ENCODE measurements at places on chromosomes 12 and 14.

- no peak for DNase-seq
Observed at GRCh38 chr12:51318846-51319599, 5.0 kb downstream of the BIN2 start.

GRCh38 chr14:68874746-68875155 lies 81.9 kb upstream of the ZFP36L1 start:
- no peak for DNase-seq

DNA sequence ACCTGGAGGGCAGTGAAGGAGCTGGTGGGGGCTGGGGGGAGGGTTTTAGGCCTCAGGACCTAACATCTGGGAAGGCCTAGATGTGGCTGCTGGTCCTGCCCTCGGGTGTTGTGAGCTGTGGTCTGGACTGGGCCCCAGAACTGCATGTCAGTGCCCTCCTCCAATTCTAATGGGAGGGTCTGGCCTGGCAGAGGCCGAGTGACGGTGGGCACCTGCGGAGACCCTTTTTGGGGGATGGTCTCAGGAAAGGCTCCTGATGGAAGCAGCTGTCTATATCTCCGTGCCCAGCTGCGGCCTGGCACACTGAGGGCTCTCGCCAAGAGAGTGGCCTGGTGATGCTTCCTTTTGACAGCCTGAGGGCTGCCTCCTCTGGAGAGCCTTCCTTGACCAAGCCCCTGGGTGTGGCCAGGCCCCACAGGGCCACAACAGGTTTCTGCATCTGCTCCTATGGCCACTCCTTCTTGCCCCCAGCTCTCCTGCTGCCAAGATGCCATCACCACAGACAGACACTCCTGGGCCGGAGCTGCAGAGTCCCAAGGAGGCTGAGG lies 5.3 kb downstream of the EXOC3L4 start:
- DNase-seq = no peak

DNA sequence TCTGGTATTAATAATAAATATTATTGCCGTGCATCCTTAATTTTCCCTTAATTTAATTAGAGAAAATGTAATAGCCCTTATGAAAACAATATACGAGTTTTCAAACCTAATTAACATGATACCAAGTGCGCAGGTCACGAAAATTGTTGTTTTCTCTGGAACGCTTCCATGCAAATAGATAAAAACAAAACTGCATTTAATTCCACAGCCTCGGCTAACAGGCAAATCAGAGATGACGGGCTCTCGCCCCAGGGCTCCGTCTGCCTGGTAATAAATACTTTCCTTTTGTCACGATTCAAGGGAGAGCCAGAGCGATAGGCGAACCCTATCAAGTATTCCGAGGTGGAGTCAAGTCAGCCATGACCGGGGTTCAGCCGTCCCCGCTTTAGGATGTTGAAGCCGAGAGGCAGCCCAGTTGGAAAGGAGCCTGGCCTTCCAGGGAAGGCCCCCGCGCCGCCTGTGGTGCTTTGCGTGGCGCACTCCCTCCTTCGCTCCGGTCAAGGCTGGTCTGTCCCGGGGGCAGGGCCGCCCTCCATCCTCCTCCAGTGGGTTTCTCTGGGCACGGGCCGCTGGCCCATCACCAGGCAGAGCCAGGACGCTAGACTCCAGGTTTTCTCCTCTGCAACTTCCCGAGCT lies 137.8 kb upstream of the GSC start:
- DNase-seq = no peak

GRCh38 chr12:54661048-54661447 lies 12.9 kb upstream of the DCD start:
- no peak for DNase-seq

GRCh38 chr12:80847575-80847974 lies 90.2 kb downstream of the LIN7A start:
- no peak for DNase-seq

GRCh38 chr14:61567838-61568571 lies 127.3 kb upstream of the HIF1A start:
- DNase-seq = no peak

DNA sequence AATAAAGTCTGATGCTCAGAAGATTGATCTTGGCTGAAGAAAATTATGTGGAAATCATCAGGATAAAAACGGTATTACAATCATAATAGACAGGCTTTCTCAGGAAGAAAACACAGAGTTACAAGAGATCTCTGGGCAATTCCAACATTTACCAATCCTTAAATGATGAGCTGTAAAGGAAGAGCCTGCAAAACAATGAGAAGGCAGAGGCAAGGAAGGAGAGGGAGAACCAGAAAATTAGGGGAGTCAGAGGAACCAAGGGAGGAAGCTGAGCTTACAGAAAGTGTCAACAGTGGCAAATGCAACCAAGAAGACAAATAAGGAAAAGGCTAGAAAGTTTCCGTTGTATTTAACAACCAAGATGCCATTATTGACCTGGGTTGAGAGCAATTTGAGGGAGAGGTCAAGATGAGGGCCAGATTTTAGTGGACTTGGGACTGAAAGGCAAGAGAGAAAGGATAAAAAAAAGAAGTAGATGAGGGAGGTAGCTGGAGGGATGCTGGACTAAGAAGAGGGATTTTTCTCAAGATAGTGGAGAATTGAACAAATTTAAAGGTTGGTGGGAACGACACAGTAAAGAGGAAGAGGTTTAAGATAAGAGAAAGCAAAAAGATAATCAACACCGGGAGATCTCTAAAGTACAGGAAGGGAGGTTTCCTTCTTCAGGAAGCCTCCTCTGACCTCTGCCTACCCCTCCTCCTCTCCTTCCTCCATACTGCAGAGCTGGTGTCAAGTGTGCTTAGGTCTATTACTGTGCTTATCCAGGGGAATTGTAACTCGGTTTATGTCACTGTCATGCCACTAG lies 116.9 kb downstream of the DUSP6 start:
- no peak for DNase-seq

- no peak for DNase-seq
Observed at GRCh38 chr12:2691006-2691344, 103.8 kb upstream of the FKBP4 start.

DNA sequence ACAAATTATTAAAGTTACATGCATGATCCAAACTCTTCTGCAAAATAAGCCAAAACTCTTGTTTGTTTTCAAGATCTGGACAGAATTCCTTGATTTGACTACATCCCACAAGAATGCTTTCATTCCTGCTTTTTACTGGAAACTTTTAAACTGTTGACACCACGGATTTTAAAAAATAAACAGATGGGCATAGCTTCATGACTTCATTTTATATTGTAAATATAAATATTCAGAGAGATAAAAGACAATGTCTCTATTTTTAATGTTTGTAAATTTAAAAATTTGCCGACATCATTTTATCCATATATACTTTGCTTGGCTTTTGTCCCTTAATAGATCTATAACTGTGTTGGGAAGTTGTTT lies 134.3 kb upstream of the DCN start:
- no peak for DNase-seq

Data from AG08396 (cell line).